ENCODE measurements at places on chromosomes 2 and 18. TPM values are rescaled to one million over a fixed set of nuclear protein-coding genes. Genes with fewer than 3 reads are reported as not detected.
A peak's percentile ranks its signal among the peaks of the same experiment; 100 is the strongest.

RESP18 gene
- total RNA-seq = not detected

SCTR gene
- not detected for total RNA-seq

AQP12A gene
- total RNA-seq = not detected

CFAP65 gene
- total RNA-seq = 0.52 TPM

EGR4 gene
- total RNA-seq = 0.37 TPM

MALL gene
- total RNA-seq = 223 TPM

CCDC68 gene
- total RNA-seq = 6.6 TPM

KCNIP3 gene
- total RNA-seq = 3.1 TPM

EIF4E2 gene
- total RNA-seq = 58.6 TPM

RELCH gene
- total RNA-seq = 17.4 TPM

FHOD3 gene
- 4.0 TPM for total RNA-seq

TDRD15 gene
- not detected for total RNA-seq

CYBRD1 gene
- 14.9 TPM for total RNA-seq

GLI2 gene
- 3.4 TPM for total RNA-seq

DNA sequence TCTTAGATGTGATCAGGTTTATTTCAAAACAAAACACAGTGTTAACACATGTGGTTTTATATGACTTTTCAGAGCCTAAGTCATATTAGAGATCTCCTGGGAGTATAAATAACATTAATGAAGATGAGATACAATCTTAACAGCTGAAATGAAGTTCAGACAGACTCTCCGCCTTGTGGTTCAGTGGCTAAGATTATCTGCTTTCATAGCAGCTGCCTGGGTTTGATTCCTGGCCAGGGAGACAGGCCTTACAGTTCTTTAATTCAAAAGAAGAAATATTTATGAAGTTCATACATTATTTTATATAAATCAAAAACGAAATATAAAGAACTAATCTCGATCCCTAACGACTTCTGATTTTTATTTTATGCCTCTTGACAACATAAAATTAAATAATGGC, 35.2 kb upstream of the TTC32 start:
- no peak for DNase-seq

DNA sequence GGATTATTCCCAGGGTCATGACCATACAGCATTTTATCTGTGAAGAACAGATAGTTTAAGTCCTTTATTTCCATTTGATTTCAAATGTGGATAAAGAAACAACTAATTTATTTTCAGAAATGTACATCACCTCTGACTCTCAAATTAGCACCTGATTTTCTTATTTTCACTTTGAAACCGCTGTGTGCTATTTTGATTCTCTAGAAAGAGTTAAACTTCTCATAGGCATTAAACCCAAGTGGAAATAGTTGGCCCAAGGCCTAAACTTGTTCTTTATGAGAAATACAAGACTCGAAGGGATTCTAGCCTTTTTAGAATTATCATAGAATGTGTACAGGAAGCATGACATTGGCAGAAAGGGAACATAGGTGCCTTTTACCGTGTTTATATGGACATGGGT, 41.5 kb upstream of the LTBP1 start:
- DNase-seq = no peak

DNA sequence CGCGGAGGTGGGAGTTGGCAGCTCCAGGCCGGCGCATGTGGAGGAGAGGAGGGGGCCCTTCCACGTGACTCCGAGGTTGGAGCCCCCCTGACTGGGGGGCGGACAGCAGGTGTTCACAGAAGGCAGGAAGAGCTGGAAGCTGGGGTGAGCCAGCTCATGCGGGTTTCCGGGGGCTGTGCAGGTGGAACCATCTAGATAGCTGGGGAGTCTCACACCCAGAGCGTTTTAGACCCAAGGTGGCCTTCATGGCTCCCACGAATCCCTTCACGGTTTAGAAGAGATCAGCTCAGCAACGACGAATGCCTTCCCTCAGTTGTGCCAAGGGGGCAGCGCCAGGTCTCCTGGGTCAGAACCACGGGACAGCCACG, 740.5 kb upstream of the SALL3 start:
- DNase-seq = no peak

GRCh38 chr2:63712748-63713147, 124.0 kb downstream of the MDH1 start:
- DNase-seq = no peak

GRCh38 chr2:238659231-238659630, 188.7 kb upstream of the TWIST2 start:
- no peak for DNase-seq

DNA sequence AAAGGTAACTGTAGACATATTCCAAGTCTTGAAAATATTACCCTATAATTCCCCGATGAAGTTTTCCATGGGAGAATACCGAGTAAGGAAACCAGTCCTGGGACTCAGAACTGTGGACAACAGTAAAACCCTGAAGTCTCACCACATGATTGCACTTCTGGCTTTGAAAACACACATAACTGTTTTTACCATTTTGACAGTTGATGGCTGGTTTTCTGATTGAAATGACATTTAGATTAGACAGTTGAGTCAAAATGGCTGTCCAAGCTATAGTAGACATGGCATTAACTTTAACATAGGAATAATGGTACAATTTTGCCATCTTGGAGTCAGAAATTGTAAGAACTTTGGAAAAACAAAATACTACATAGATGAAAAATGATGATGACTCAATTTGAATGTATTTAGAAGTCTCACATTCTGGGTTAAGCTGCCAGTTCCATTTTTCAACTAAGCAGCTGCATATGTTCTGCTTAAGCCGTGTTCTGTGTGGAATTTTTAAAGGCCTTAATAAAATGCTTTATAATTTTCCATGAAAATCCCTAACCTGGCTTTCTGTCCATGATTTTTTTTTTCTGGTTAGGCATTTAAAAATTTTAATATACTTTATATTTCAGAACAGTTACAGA, 38.3 kb upstream of the WIPF1 start:
- DNase-seq = no peak

- DNase-seq = no peak
These were observed 143.4 kb upstream of the SMAD7 start for GRCh38 chr18:49094136-49094535.

DNA sequence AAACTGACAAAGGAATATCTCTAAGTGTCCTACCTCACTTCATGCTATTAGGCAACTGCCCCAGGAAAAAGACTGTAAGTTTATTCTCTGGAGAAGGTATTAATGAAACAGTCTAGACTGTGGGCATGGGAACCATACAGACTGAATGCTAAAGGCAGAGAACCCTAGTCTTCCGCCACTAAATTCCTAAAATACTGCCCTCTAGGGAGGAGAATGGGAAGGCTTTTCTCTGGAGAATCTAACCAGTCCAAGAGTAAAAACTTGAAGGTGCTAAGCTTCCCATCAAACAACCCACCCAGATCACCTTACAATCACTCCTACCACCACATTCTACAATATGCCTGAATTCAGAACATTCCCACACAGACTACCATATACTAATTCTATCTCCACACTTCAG, 3.4 kb downstream of the SRBD1 start:
- DNase-seq = peak; percentile 26

- DNase-seq = no peak
These were observed 61.5 kb downstream of the FARP2 start for GRCh38 chr2:241417626-241418025.

GRCh38 chr2:105777031-105777482, 32.3 kb downstream of the NCK2 start:
- DNase-seq = no peak

DNA sequence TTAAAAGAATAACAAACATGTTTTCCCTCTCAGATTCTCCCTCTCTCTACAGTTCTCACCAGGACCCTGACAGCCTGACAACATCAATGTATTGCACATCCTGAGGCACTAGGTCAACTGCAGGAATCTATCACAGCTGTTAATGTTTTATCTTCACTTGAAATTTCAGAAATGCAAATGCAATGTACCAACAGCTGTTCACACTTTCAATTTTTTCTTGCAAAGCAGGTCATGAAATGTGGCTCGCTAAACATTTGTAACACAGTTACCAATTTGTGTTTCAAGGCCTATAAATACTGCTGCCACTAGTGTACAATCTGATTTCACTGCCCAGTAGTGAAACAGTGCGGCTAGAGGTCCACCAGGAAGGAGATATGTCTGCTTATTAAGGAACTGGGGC, 147.8 kb downstream of the EXOC6B start:
- no peak for DNase-seq

DNA sequence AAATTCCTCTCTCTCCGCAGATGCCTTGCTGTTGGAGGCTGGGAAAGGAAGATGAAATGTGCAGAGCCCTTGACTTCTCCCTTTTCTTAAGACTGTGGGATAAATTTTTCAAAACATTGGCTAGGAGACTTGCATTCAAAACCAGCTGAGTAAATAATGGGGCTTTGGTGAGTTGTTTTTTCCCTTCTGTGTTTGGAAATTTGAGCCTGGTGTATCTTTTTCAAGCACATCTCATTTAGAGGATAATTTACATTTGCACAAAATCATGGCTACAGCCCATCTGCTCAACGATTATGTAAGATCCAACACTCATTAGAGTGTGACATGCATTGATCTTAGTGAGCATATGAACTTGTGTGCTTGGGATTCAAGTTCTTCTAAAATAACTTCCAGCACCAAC, 112.1 kb upstream of the ATP8B1 start:
- no peak for DNase-seq

DNA sequence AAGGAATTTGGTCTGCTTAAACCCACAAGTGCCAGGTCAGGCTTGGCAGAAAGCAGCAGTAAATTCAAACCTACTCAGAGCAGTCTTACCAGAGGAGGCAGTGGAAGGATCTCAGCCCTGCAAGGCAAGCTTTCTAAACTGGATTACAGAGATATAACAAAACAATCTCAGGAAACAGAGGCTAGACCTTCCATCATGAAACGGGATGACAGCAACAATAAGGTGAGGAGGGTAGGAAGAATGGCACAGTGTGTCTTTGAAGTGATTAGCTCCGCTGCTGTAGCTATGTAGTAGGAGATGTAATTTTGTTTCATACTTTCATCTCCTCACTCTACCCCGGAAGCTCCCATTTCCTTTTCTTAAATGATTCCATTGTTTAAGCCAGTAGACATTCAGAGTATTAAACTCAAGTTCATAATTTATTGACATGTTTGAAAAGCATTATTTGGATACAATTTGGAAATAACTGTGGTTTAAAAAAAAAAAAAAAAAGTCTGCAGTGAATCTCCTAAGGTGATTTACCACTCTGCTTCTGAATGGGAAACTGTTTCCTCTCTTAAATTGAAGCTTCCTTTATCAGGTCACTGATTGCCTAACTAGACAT, 29.4 kb upstream of the DYSF start:
- no peak for DNase-seq

GRCh38 chr2:128781166-128781565, 462.5 kb upstream of the HS6ST1 start:
- no peak for DNase-seq

- DNase-seq = no peak
These were observed 33.1 kb downstream of the ADRA2B start for GRCh38 chr2:96083064-96083939.

GRCh38 chr2:200042944-200043343, 87.6 kb downstream of the MAIP1 start:
- no peak for DNase-seq

- no peak for DNase-seq
These were observed 16.6 kb upstream of the GALNT1 start for GRCh38 chr18:35564795-35565453.

DNA sequence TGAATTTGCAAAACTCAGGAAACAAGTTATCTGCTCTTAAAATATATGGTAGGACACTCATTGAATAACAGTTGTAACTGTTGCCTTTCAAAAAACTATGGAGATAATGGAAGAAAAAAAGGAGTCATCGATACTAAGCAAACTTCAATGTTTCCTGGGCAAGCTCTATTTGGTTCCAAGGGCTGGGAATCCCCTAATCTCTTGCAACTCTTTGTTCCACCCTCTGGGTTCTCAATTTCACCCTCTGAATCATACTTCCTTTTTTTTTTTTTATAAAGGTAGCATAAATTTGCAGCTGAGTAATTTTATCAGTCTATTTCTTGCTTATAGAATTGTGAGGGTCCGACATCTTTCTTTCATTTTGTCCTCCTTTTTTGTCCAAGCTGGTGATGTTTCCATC, 36.7 kb downstream of the SLC9A4 start:
- no peak for DNase-seq

- DNase-seq = no peak
These were observed 481.9 kb downstream of the METTL4 start for GRCh38 chr18:2089396-2089795.

DNA sequence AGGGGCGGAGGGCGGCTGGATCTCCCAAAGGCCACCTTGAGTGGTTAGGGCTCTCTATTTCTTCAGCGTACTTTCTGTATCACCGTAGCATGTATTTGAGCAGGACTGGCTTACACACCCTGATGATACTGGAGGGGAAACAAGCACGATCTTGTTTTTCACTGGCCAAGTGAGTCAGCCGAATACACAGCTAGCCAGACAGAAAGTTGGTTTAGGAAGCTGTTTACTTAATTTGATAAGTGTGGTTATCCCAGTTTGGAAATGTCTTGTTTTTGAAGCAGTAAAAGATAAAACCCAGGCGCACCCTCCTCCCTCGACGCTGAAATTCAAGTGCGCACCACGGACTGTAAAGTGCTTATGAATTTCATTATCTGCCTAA, 582 bp downstream of the RIOK3 start:
- DNase-seq = no peak

DNA sequence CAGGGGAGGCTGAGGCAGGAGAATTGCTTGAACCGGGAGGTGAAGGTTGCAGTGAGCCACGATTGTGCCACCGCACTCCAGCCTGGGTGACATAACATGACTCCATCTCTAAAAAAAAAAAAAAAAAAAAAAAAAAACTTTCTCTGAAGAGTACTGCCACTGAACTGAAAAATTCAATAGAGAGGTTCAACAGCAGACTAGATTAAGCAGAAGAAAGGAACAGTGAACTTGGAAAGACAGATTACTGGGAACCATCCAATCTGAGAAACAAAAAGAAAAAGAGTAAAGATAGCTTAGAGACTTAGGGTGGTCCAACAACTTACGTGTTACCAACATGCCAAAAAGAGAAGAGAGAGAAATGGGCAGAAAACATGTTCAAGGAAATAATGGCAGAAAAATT, 138.8 kb downstream of the EML6 start:
- no peak for DNase-seq

GRCh38 chr2:1891147-1891546, 146.8 kb upstream of the PXDN start:
- DNase-seq = no peak

GRCh38 chr2:210814251-210815025, 258.0 kb downstream of the CPS1 start:
- DNase-seq = no peak

DNA sequence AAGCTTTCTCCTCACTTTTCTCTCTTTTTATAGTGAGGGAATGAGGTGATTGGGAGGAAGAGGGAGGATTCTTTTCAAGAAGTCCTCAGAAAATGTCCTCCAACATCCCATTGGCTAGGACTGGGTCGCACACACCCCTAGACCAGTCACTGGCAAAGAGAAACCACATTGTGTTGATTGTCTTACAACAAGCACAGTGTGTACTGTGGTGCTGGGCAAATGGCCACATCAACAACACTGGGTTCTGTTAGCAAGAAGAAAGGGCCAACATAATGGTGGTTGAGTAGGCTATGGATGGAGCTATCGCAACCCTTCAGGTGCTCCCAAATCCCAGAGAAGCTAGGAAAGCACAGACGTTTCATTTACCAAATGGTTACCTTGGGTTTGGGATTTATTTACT, 18.7 kb upstream of the PTPN4 start:
- DNase-seq = no peak

Data from HCT116 (cell line).